ENCODE measurements at places on chromosomes 1 and 21. TPM values are rescaled to one million over a fixed set of nuclear protein-coding genes. Genes with fewer than 3 reads are reported as not detected.

Gene LCE2A
- not detected for total RNA-seq

Gene RCSD1
- not detected for total RNA-seq

Gene MTARC2
- 0.56 TPM for total RNA-seq

Gene PEA15
- total RNA-seq = 296 TPM

- H3K27me3 ChIP-seq = peaks cover 10% of the 10 kb centered on the region
- peak overlapping the region; percentile 68 for H3K4me3 ChIP-seq
- peaks cover 3% of the 10 kb centered on the region for H3K4me1 ChIP-seq
- no peak for DNase-seq
- H3K27ac ChIP-seq = no peak overlapping the region
Observed at GRCh38 chr1:233328142-233328921, 808 bp downstream of the MAP3K21 start.

DNA sequence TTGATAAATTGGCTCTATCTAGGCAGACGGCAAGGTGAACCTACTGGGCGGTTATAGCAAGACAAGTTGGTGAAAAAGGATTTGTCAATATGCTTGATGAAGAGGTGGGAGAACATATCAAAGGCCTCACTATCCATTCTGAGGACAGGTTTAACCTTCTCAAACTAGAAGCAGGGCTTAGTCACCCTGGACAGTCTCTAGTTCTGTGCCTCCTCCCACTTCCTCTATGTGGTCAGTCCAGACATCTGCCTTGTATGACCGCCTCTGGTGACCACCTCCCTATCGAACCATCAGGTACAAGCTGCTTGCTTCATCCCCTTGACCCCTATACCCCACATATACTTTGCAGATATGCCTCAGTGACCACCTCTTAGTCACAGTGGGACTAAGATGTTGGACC, 2.3 kb upstream of the SCYL3 start:
- H3K27ac ChIP-seq = no peak overlapping the region
- H3K4me3 ChIP-seq = no peak overlapping the region
- H3K27me3 ChIP-seq = peaks cover 5% of the 10 kb centered on the region
- peaks cover 2% of the 10 kb centered on the region for H3K4me1 ChIP-seq

- H3K4me1 ChIP-seq = no peaks in the 10 kb centered on the region
- DNase-seq = no peak
- no peak overlapping the region for H3K4me3 ChIP-seq
- peaks cover 5% of the 10 kb centered on the region for H3K27me3 ChIP-seq
- no peaks in the 10 kb centered on the region for H3K36me3 ChIP-seq
Observed at GRCh38 chr1:244768804-244769203, 66.7 kb upstream of the COX20 start.

DNA sequence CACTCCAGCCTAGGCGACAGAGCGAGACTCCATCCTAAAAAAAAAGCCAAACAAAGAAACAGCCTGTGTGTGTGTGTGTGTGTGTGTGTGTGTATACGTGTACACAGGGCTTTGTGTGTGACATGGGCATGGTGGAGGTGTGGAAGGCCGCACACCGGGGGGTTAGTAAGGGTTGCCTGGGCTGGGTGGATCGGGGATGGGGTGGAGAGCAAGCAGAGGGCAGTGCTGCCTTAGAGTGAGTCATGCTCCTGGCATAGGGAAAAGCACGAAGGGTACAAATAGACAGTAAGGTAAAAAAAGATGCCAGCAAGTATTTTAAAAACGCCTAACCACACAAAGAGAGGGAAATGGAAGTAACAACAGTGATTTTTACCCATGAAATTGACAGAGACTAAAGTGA, 6.2 kb downstream of the PRMT2 start:
- H3K27me3 ChIP-seq = no peaks in the 10 kb centered on the region
- no peak for DNase-seq
- peaks cover 2% of the 10 kb centered on the region for H3K4me1 ChIP-seq
- peaks cover 43% of the 10 kb centered on the region for H3K36me3 ChIP-seq
- no peak overlapping the region for H3K27ac ChIP-seq

DNA sequence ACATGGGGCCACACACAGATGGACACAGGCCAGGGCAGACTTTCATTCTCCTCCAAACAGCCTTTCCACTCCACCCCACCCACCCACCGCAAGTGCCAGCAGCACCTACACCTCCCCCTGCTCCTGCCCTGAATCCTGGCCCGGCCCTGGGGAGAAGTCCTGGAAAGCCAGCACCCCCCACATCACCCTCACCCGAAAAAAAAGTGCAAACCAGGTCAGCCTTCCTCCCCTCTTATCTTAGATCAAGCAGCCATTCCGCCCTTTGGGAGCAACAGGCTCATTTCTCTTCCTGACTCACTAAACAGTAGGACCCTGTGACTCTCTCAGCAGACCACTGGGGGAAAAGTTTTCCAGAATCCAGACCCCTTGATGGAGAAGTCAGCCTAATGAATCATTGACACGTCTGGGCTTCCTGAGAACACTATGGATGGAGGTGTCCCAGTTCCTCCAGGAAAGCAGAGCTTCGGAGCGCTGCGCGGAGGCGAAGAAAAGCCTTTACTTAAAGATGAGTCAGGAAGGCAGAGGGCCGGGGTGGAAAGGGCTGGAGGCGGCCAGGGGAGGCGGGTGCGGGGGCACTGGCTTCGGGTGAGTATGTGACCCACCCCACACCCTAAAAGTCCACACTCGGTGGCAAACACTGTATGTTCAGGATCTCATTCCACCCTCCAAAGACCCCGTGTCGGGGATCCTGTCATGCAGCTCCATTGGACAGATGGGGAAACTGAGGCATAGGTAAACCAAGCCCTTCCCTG, 588.7 kb downstream of the MATN1 start:
- H3K36me3 ChIP-seq = no peaks in the 10 kb centered on the region
- no peaks in the 10 kb centered on the region for H3K27me3 ChIP-seq
- H3K27ac ChIP-seq = no peak overlapping the region
- no peak for DNase-seq

- DNase-seq = no peak
- no peaks in the 10 kb centered on the region for H3K27me3 ChIP-seq
- no peak overlapping the region for H3K27ac ChIP-seq
- no peaks in the 10 kb centered on the region for H3K4me1 ChIP-seq
- no peak overlapping the region for H3K4me3 ChIP-seq
Observed at GRCh38 chr1:247845693-247846017, 4.0 kb upstream of the OR11L1 start.

DNA sequence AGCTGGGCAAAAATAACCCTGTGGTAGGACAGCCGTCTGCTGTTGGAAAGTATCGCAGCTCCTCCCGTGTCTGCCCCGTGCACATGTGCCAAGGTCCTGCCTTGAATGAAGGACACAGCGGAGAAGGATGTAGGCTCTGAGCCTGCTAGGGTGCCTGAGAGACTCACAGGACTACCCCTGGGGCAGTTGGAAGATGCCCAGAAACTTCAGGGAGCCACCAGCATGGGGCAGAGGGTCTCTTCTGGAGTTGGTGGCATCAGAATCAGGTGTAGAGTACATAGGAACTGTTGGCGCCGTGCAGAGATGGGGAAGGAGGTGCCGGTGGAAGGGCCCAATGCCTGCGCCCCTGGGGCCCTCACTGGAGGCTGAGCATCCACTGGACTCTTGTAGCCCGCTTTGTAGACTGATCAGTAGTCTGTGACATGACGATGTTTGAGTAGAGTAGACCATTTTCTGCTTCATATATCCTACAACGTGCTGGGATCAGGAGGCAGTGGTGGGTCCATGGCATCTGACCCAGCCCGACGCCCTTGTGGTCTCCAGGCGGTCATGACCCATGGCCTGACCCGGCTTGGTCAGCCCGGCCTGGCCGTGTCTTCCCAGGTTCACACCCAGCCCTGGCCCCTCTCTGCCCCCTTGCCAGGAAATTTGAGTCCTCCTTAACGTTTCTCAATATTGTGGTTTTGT, 5.3 kb upstream of the C1orf174 start:
- H3K27ac ChIP-seq = no peak overlapping the region
- H3K36me3 ChIP-seq = no peaks in the 10 kb centered on the region
- H3K4me1 ChIP-seq = no peaks in the 10 kb centered on the region
- H3K4me3 ChIP-seq = no peak overlapping the region

GRCh38 chr1:177873238-177873637, 96.6 kb downstream of the SEC16B start:
- peak; percentile 94 for DNase-seq
- peak overlapping the region; percentile 22 for H3K27ac ChIP-seq
- no peaks in the 10 kb centered on the region for H3K27me3 ChIP-seq
- H3K4me1 ChIP-seq = peaks cover 5% of the 10 kb centered on the region
- no peaks in the 10 kb centered on the region for H3K36me3 ChIP-seq
- H3K4me3 ChIP-seq = no peak overlapping the region

DNA sequence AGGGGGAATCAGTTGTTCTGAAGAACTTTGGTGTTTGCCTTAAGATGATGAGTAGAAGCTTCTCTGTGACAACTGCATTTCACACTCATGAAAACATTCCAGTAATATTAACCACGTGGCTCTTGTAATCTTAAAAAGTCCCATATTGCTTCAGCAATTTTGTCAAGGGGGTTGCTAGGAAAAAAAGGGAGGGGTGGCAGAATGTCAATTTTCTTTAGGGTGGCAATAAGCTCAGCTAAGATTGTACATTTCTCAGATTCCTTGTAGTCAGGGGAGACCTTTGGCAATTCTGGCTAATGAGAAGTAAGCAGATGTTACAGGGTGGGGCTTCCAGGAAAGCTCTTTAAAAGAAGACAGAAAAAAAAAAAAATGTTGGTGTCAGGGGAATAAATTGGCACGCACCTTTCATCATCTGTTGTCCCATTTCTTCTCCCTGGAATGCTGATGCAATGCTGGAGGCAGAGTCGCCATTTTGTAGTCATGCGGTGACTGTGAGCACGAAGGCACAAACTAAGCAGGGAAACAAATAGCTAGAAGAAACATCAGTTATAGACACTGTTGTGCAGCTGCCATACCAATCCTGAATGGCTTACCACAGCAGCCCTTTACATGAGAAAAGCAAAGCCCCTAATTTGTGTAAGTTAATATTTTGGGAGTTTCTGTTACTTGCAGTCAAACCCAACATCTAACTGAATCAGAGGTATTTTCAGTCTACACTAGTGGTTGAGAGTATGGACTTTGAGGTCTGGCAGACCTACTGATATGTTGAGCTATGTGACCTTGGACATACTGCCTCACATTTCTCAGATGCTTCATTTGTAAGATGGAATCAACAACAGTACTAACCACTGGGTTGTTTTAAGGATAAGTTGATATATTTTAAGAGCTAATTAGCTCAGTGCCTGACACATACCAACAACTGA, 56.1 kb upstream of the MRPS6 start:
- DNase-seq = no peak
- H3K4me3 ChIP-seq = no peak overlapping the region
- no peaks in the 10 kb centered on the region for H3K36me3 ChIP-seq
- H3K27me3 ChIP-seq = peaks cover 4% of the 10 kb centered on the region
- H3K4me1 ChIP-seq = peaks cover 2% of the 10 kb centered on the region
- no peak overlapping the region for H3K27ac ChIP-seq

- H3K4me1 ChIP-seq = no peaks in the 10 kb centered on the region
- no peak overlapping the region for H3K27ac ChIP-seq
- no peaks in the 10 kb centered on the region for H3K27me3 ChIP-seq
Observed at GRCh38 chr1:242184955-242185354, 186.1 kb upstream of the MAP1LC3C start.

- no peaks in the 10 kb centered on the region for H3K27me3 ChIP-seq
- no peak overlapping the region for H3K4me3 ChIP-seq
- peaks cover 11% of the 10 kb centered on the region for H3K4me1 ChIP-seq
- no peak overlapping the region for H3K27ac ChIP-seq
- H3K36me3 ChIP-seq = peaks cover 13% of the 10 kb centered on the region
Observed at GRCh38 chr1:54359393-54360162, 46.6 kb downstream of the SSBP3 start.

GRCh38 chr1:119713749-119714456, 2.2 kb downstream of the PHGDH start:
- peak; percentile 24 for DNase-seq
- H3K4me3 ChIP-seq = peak overlapping the region; percentile 78
- H3K27me3 ChIP-seq = peaks cover 5% of the 10 kb centered on the region
- no peaks in the 10 kb centered on the region for H3K36me3 ChIP-seq
- peaks cover 19% of the 10 kb centered on the region for H3K4me1 ChIP-seq

- peak; percentile 71 for DNase-seq
- H3K36me3 ChIP-seq = no peaks in the 10 kb centered on the region
- H3K4me1 ChIP-seq = peaks cover 2% of the 10 kb centered on the region
- H3K27me3 ChIP-seq = no peaks in the 10 kb centered on the region
Observed at GRCh38 chr1:21520899-21521716, 11.9 kb downstream of the ALPL start.

DNA sequence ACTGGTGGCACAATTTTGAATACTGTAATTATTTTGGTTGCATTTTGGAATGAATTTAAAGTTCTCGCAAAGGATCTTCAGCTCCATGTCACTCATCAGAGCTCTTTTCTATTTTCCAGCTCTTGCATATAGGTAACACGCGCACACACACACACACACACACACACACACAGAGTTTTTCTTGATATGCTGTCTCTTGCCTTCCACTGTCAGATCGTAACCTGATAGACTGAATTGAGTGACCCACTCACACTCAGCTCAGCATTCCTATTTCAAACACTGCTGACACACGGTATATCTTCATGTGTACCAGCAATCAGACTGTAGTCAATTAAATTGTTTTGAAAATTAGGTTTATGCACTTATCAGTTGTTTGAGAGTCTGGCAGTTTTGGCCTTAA, 214.1 kb downstream of the PBX1 start:
- no peaks in the 10 kb centered on the region for H3K27me3 ChIP-seq
- H3K27ac ChIP-seq = peak overlapping the region; percentile 22
- H3K36me3 ChIP-seq = no peaks in the 10 kb centered on the region

DNA sequence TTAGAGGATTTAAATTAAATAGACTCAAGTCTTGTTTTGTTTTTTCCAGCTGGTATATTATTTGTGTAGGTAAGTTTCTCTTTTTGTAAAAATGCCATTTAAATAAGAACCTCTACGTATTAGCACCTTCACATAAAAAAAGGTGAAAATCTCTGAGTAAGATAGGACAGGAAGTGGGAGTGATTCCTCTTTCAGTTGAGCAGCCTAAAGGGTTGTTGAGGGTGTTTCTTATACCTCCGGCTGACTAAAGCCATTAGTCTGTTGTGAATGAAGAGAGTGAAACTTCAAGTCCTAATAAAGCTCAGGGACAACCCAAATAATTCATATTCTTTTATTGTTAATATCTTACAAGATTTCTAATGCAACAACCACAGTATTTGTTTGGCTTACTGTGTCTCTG, 188.7 kb downstream of the CHRM3 start:
- no peak overlapping the region for H3K4me3 ChIP-seq
- H3K36me3 ChIP-seq = no peaks in the 10 kb centered on the region
- H3K27ac ChIP-seq = no peak overlapping the region
- H3K4me1 ChIP-seq = no peaks in the 10 kb centered on the region
